RWPE1 (cell line): ENCODE measurements at places on chromosomes 3 and 15.

DNA sequence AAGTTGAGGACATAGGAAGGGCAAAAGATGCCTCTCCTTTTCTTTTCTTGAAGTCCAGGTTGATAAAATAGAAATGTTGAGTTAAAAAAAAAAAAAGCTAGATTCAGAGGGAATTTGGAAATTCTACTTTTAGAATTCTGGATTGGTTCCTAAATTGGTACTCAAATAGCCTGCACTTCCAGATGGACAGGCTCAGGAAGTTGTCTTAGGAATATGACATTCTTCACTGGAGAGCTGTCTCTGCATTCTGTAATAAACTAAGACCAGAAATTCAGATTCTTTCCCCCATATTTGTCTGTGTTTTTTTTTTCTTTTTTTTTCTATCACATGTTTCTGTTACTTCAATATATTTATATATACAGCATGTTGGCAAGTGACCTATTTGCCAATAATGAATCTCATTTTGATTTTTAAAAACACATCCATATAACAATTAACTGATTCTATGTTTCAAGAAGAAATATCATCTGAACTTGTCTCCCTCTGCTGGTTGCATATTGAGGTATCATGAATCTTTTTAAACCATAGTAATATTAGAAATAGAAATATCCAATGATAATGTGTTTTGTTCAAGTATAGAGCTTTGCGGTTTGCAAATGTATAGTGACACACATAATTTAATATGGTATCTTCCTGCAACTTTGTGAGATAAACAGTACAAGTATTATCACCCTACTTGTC is 8.5 kb upstream of the LSAMP start:
- no peak for DNase-seq

DNA sequence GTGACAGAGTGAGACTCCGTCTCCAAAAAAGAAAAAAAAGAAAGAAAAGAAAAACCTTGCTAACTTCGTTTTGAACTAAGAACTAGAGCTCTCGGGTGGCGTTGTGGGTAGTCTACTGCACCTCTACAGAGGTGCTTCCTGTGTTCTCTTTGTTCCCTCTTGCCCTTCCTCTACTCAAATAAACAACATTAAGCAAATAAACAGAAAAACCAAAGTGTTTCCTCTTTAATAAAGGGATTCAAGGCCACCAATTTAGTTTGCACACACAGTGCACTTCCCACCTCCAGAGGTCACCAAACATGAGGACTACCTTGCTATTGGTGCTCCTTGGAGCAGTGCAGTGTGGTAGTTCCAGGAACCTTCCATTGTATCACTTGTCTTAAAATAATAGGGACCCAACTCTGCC is 354.2 kb upstream of the TBL1XR1 start:
- no peak for DNase-seq

GRCh38 chr15:89499156-89499555 is 2.8 kb upstream of the RHCG start:
- no peak for DNase-seq

GRCh38 chr15:67862750-67863441 is 23.1 kb upstream of the RNU6-1 start:
- DNase-seq = no peak

- DNase-seq = no peak
These were observed 45.3 kb upstream of the SEC22A start for GRCh38 chr3:123156276-123156995.

- no peak for DNase-seq
These were observed 167.5 kb downstream of the PGPEP1L start for GRCh38 chr15:98840053-98840452.

DNA sequence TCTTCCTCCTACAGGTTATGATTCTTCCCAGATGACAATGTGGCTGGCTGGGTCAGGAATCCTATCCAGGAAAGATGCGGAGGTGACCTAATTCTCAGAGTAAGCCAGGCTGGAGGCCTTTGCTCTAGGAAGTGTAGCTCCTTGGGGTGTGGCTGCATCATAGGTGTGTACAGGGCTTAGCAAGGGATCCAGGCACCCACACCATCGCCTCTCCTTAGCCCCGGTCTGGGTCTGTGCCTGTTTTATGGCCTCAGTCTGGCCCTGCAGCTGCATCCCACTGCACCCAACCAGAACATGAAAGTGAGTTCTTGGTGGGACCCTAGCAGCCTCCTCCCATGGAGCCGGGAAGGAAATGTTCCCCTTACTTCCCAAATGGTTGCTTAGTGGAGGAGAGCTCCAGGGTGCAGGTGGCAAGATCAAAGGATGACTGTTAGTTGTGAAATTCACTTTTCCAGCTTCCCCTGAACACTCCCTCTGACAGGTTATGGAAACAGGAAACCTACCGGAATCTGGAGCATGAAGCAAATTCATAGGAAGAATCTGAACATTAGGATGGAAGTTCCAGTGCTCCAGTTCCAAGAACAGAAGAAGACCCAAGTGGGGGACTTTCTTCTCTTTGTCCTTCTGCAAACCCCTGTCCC is 2.7 kb upstream of the AMOTL2 start:
- DNase-seq = no peak
